ENCODE measurements at places on chromosomes 2 and 18. TPM values are rescaled to one million over a fixed set of nuclear protein-coding genes. Genes with fewer than 3 reads are reported as not detected.

The HOXD8 gene
- total RNA-seq, result 1.2 TPM

- no peak for DNase-seq
Measured at GRCh38 chr18:37663446-37663845, 97.8 kb upstream of the CELF4 start.

The ZDBF2 gene
- total RNA-seq, result 4.7 TPM

The LBX2 gene
- total RNA-seq, result 0.38 TPM
